ENCODE measurements at places on chromosomes 4 and X.

DNA sequence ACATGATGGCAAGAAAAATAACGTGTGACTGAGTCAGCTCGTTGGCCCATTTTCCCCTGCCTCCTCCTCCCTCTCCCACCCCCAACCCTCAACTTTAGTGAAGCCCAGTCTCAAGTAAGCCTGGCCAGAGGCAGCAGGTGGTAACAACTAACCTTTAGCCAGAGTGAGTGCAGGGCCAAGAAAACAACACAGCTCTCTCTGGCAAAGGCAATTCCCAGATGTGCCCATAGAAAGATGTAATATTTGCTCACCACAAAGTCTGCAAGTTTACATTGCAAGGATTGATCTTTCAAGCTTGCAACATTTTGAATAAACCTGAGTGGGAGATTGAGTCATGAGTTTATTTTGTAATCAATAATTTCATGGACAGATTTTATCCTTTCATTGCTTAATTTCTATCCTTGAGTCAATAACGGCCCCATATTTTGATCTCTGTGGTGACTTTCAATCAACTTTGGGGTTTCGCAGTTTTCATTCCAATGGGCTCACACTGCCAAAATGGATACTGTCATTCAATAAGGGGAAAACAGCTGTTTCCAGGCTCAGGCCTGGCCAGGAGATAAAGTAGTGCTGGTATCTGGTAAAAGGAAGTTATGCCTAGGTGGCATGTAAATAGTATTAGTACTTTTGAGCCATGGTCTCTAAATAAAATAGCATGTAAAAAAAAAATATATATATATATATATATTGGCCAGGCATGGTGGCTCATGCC is 130.7 kb upstream of the TMEM164 start:
- DNase-seq, result no peak

GRCh38 chr4:125013891-125014290 is 300.9 kb upstream of the FAT4 start:
- no peak for DNase-seq

GRCh38 chr4:98845960-98846359 is 83.0 kb downstream of the EIF4E start:
- no peak for DNase-seq

DNA sequence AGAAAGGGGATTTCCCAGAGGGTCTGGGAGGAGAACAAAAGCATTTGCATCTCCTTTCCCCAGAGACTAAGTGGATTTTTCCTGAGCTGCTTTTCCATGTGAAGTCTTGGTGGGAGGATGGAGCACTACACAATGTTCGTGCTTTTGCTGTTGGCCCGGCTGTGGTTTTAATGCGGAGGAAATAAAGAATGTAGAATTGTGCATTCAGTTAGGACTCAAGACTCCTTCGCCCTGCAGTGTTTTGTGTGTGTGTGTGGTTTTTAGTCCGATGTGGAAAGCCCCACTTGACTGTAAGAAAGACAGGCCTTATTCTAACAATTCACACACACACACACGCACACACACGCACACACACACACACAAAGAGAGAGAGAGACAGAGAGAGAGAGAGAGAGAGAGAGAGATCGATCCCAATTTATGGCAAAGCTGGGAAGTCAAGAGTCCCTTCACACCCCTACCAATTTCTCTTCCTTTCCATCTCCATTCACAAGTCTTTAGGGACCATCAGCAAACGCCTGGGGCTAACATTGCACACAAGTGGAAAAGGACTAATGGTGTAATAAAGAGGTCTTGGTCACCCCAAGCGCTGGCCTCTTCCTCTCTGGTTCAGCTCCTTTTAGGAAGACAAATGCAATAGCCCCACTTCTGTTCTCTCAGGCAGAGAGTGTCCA is 44.2 kb downstream of the CLDN34 start:
- DNase-seq, result no peak

GRCh38 chr4:88158489-88159228 is at the start of gene ABCG2:
Gene ABCG2 (minus strand): TSS chr4:88158639. CDS start chr4:88139995, 18,644 bp downstream.
- no peak for DNase-seq

DNA sequence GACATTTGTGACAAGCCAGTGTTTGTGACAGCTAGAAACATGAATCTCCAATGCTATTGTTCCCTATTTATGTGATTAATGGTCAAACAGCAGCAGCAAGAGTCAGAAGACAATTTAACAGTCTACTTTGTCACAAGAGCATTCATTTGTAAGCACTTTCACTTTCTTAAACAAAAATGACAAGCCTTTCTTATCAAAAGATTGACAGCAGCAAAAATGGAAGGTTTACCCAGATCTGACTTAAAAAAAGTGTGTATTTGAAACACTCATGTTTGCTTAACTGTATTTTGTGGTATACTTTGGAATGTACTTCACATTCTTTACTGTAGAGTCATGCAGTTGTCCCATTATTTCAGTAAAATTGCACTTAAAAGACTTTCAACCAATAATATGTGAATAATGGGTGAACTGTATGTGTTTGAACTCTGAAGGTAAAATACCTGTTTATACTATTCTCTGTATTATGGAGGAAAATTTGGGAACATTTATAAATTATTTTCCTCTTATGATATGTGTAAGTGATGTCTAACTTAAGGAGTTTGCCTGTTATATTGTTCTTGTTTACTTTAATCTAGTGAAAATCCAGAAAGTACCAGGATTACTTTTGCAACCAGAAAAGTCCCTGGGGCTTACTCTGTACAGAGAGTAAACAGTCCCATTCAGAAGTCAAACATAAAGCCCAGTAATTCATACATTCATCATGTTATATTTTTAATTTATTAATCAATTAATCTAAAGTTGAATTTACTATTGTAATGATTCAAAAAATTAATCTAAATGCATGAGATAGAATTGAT is 314.9 kb upstream of the TRAM1L1 start:
- DNase-seq, result no peak

Measured in T-cell (primary cell).